ENCODE measurements at places on chromosomes 2 and 18.

GRCh38 chr2:60498816-60499429, 54.5 kb downstream of the BCL11A start:
- no peak for DNase-seq

DNA sequence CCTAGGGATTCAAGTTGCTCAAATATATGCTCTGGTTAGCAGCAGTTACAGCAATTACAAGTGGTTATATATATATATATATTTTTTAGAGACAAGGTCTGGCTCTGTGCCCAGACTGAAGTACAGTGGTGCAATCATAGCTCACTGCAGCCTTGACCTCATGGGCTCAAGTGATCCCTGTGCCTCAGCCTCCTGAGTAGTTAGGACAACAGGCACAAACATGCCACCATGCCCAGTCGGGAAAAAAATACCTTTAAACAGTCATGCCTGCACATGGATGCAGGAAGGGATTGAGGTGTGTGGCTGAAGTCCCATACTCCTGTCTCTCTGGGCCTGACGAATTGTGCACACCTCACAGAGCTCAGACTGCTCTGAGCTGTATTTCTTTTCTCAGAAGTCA, 19.6 kb upstream of the DNAH7 start:
- no peak for DNase-seq

DNA sequence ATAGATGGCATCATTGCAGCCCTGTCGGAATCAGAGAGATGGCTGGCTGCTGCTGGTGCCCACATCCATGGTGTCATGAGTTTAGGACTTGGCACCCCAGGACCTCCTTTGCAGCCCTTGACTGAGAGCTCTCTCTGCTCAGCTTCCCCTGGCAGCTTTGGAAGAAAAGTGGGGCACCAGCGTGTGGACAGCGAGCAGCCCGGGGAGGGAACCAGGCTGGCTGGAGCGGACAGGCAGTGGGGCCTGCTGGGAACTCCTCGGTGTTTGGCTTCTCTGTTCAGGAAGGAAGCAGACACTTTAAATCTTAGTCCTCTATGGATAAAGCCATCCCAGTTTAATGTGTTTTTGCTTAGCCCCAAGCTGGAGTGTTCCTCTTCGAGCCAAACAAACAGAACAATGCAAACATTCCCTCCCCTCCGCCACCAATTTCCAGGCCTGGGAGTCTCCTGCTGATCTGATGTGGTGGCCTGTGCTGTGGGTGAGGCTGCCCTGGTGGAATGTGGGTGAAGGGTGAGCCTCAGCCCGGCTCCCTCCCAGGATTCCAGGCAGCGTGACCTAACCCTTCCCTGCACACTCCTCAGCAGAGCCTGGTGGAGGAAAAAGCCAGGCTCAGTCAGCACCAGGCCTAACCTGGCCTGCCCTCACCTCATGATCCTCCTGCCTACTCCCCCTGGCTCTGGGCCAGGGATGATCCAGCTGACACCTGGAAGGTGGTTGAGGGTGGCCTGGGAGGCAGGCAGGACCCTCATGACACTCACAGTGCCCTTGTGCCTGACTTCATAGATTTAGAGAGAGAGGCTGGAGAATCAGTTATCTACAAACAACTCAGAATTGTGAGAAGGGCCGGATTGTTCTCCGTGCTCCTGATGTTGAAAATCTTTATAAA, 21.6 kb upstream of the ITGB6 start:
- no peak for DNase-seq

GRCh38 chr18:31454066-31454708, 6.6 kb downstream of the DSG3 start:
- DNase-seq = no peak

GRCh38 chr2:48268671-48269070, 261.3 kb upstream of the STON1 start:
- no peak for DNase-seq

DNA sequence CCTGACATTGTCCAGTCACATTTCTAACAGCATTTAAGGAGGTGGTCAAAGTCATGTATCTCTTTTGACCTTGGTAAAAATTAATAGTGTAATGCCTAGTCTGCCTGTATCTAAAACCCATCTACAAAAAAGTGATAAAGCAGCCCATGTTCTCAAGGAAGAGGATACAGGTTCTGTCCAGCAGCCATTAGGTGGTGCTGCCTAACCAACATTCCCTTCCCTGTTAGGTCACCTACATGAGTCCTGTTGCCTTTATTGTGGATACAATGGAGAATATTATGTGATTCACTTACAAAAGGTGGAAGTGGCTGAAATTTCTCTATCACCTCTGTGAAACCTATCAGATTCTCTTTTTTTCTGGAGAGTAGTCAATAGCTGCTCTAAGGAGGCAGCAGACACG, 52.5 kb downstream of the AQP4 start:
- DNase-seq = no peak

DNA sequence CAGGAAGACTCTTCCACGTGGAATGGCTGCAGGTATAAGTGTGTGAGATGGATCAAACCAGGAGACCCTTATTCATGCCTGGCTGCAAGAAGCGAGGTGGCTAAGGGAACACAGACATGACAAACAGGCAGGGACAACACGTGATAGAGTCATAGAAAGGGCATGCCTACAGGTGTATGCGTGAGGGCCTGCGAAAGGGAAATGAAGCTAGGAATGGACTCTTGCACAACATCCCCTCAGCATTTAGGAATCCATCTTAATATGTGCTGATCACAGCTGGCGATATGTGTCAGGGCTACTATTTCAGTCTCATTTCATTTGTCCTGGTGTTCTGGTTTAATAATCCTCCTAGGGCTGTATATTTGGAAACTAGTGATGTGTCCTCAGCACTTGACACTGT, 291.2 kb downstream of the MYT1L start:
- DNase-seq = no peak

- no peak for DNase-seq
Observed at GRCh38 chr2:12124790-12125189, 378.4 kb downstream of the LPIN1 start.

- no peak for DNase-seq
Observed at GRCh38 chr18:58949031-58949430, 84.4 kb downstream of the ZNF532 start.

- DNase-seq = no peak
Observed at GRCh38 chr18:77634494-77634893, 384.8 kb downstream of the GALR1 start.

DNA sequence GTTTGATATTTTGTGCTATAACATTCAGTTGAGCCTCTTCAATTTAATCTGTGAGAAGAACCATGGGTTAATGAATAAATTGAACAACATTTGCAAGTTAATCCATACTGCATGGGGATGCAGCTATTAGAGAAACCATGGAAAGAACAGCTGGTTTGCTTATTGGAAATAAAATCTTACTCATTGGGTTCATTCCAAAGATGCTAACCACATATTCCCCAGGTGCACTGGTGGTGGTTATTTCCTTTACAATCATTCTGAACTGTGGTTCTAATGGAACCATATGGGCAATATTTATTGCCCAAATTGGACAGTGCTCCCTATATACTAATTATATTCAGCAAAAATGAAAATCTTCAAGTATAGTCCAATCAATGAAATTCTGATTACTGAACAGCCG, 1200.4 kb upstream of the CDH2 start:
- no peak for DNase-seq

DNA sequence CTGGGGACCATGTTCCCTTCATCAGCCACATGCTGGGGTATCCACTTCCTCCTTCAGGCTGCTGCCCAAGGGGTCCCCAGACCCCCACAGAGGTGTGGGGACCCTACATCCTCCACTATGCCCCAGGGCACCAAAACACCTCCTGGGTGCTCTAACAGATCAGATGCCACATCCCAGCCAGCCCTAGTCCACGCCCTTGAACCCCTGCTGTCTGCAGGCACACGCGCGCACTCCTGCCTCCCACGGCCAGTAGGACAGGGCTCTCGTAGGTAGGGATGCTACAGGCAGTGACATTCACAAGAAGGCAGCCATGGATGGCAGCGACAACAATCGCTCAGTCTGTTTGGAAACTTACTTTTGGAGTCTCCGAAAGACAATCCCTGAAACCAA, 3.0 kb upstream of the GPC1 start:
- no peak for DNase-seq

GRCh38 chr2:98388081-98388480, 41.8 kb downstream of the CNGA3 start:
- no peak for DNase-seq

DNA sequence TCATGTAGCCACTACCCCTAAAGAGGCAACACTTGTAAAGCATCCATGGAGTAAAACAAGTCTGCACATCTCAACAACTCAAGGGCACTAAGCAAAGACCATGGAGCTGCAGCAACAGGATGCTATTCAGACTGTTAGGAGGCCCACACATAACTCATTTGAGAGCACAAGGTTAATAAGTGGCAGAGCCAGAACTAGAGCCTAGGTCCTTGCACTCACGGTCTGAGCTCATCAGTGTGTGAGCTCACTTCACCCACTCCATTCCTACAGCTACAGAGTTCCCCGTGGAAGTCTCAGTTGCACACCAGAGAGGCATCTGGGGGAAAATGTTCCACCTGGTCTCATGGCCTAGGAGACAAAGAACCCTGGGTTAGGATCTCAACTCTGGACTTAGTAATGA, 35.0 kb downstream of the TTC32 start:
- DNase-seq = no peak

- no peak for DNase-seq
Observed at GRCh38 chr2:62175728-62176127, 20.2 kb upstream of the B3GNT2 start.

- no peak for DNase-seq
Observed at GRCh38 chr2:25720575-25720974, 47.2 kb upstream of the DTNB start.

DNA sequence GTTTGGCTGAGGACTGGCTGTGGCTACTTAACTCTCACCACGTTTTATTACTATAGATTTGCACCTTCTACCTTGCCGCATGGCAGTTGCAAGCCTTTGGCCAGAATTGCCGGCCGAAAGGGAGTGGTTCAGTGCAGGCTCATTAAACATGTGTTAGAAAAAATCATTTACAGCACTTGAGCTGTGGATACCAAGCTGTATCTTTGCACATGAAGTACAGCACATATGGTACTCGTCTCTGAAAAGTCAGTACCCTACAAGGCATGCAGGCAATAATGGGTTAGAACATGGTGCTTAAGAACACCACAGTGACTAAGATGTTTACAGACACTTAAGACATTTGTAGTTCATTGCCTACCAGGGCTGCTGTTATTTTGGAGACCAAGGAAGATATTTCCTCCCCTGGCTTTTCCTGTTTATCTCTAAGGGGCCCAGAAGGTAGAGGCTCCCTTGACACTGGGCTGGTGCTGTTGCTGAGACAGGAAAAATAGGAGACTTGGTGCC, 103.1 kb downstream of the ZNF532 start:
- DNase-seq = no peak

- no peak for DNase-seq
Observed at GRCh38 chr2:138507267-138507666, 5.7 kb downstream of the SPOPL start.

DNA sequence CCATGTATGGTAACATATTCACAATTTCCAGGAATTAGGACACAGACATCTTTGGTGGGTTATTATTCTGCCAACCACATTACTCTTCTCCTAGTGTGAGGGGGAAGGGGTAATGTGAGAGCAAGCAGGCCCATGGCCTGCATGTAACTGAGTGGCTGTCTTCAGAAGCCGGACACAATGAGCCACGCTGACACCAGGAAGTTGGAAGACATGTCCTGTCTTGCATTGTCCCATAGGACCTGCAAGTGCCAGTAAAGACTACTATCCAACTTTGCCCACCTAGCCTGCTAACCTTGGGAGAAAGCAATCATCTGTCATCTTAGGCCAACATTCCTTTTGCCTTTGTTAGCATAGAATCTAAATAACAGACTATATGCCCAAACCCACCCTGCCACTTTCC, 86.2 kb upstream of the SH3BP4 start:
- no peak for DNase-seq

DNA sequence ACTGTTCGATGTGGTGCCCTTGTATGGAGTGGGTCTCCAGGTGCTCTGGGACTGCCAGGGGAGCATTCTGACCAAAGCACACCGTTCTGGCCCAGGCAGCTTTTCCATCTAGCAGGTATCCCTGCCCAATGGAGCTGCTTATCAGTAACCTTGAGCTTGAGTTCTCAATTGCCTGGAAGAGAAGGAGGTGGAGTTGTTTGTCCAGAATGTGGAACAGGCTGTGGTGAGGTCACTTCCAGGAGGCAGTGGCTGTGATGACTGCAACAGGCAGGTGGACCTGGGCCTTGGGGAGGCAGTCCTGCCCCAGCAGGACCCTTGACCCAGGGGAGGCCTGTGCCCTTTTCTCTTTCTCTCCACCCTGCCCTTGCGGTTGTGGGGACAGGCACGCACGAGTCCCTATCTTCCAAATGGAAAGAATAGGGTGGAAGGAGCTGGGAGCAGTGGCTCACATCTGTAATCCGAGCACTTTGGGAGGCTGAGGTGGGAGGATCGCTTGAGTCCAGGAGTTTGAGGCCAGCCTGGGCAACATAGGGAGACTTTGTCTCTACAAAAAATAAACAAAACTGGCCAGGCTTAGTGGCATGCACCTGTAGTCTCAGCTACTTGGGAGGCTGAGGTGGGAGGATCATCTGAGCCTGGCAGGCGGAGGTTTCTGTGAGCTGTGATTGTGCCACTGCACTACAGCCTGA, 66.2 kb upstream of the MCFD2 start:
- DNase-seq = no peak

- DNase-seq = no peak
Observed at GRCh38 chr18:59459369-59460071, 100.5 kb upstream of the LMAN1 start.

Measured in stimulated activated CD8-positive, alpha-beta memory T cell treated with anti-CD3 and anti-CD28 coated beads, Interleukin-4, amount 100 ng/mL, for 1 hour (primary cell).